ENCODE measurements at places on chromosomes 2 and 18.

- no peaks in the 10 kb centered on the region for H3K27me3 ChIP-seq
- DNase-seq = no peak
- H3K4me3 ChIP-seq = no peak overlapping the region
- no peaks in the 10 kb centered on the region for H3K4me1 ChIP-seq
- H3K36me3 ChIP-seq = no peaks in the 10 kb centered on the region
Measured at GRCh38 chr2:887639-888038, 63.0 kb upstream of the SNTG2 start.

GRCh38 chr2:71550801-71551630 is 97.7 kb downstream of the DYSF start:
- no peak overlapping the region for H3K4me3 ChIP-seq
- H3K36me3 ChIP-seq = no peaks in the 10 kb centered on the region

GRCh38 chr2:148602885-148603561 is 41.5 kb upstream of the EPC2 start:
- H3K27me3 ChIP-seq = no peaks in the 10 kb centered on the region
- no peak overlapping the region for H3K4me3 ChIP-seq
- no peaks in the 10 kb centered on the region for H3K36me3 ChIP-seq
- H3K4me1 ChIP-seq = no peaks in the 10 kb centered on the region
- H3K27ac ChIP-seq = no peak overlapping the region

DNA sequence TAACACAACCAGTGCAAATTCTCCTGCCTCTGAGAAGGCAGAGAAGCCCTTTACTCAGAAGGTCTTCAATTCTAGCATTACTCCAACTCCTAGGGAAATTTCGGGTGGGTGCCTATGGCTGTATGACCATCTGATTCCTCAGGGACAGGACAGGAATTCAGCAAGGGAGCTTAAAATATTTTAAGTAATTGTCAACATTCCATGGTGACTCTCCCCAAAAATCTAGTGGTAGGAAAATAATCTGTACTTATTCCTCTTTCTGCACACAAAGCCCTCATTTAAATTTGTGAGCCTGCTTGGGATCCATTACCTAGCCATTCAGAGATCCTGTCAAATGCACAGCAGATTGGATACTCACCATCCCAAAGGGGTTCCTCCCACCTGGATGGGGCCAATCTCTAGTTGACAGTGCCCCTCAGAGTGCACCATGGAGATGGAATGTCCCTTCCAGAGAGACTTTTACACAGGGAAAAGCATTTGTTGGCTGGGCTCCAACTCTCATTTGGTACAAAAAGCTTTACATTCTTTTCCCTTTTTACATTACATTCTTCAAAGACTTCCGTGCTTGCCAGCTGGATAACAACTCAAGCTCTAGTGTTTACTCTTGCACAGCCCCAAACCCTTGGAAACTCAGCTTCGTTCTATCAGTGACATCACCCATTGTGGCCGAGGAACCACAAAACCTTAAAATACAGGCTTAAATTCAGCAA is 3.1 kb upstream of the TMEM150A start:
- peaks cover 13% of the 10 kb centered on the region for H3K4me1 ChIP-seq
- no peak for DNase-seq
- no peak overlapping the region for H3K27ac ChIP-seq
- H3K4me3 ChIP-seq = no peak overlapping the region

DNA sequence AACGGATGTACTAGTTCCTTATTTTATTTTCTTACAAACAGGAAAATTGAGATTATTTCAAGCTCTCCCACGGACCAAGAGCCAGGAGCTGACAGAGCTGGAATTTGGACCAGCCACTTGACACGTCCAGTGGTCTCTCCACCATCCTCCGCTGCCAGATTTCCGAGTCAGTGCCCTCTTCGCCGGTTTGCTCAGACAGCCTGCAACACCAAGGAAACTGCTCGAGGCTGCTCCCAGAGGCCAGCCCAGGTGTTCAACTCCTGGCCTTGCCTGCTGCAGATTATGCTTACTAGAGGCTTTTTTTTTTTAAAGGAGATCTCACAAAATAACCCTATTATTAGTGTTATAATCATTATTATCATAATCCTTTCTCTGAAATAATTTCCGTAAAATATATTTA is 779.8 kb downstream of the RNF144A start:
- no peak overlapping the region for H3K4me3 ChIP-seq
- no peak overlapping the region for H3K27ac ChIP-seq
- DNase-seq = no peak
- H3K36me3 ChIP-seq = no peaks in the 10 kb centered on the region
- no peaks in the 10 kb centered on the region for H3K4me1 ChIP-seq

DNA sequence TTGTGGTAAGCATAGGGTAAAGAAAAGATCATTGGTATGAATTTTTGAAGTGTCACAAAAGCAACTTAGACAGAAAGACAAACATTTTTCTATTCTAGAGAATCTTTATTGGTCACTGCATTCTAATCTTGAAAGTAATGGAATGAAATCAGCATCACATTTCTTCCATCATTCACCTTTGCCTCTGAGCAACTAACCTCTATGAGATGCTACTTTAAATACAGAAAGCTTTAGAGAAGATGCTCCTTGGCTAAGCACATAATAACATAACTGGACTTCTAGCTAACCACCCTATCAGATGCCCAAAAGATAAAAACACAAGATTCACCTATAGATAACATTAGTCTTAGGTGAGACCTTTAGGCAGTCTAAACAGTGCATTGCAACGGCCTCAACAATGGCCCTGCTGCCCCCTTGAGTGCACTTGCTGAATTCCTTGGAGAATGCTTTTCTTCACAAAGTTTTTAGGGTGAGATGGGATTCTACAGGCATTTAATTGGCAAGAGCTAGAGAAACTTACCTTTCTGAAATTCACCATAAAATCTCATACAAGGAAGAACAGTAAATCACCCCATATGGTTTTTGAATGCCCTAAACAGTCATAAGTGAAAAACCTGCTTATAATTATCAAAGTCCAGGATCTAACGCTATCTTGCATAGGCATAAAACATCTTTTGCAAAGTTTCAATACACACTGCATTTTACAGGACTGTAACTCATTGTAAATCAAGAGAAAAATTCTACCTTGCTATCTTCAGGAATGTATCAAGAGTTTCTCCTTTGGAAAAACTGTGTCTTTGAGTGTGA is 791.3 kb upstream of the CHAC2 start:
- no peak overlapping the region for H3K27ac ChIP-seq
- no peaks in the 10 kb centered on the region for H3K27me3 ChIP-seq
- no peaks in the 10 kb centered on the region for H3K36me3 ChIP-seq
- H3K4me1 ChIP-seq = no peaks in the 10 kb centered on the region
- no peak overlapping the region for H3K4me3 ChIP-seq

GRCh38 chr18:57839942-57840381 is 36.8 kb upstream of the ATP8B1 start:
- H3K27ac ChIP-seq = no peak overlapping the region
- H3K36me3 ChIP-seq = no peaks in the 10 kb centered on the region
- H3K27me3 ChIP-seq = no peaks in the 10 kb centered on the region
- no peaks in the 10 kb centered on the region for H3K4me1 ChIP-seq

DNA sequence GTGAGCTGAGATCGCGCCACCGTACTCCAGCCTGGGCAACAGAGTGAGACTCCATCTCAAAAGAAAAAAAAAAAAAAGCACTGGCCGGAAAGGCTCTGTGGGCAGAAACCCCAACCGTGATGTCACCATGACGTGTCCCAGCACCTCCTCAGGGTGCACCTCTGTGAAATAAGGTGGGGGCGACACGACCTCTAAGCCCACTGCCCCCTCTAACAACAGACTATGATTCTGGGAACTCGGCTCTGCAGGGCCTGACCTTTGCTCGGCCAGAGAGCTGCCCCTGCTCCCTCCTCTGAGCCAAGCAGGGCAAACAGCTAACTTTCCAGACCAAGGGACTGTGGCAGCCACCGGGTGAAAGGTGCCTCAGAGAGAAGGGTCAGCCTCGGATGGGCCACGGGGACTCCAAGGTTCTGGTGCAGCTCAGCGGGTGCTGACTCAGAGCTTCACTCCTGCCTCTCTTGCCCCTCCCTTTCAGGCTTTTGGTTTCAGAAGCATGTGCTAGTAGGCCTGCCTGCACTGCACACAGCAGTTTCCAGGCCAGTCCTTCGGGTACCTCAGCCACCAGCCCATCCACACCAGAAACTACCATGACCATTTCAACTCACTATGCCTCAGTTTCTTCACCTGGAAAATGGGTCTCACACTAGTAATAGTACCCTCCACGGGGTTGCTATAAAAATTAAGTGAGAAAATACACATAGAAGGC is 8.0 kb downstream of the TMBIM1 start:
- no peaks in the 10 kb centered on the region for H3K27me3 ChIP-seq
- H3K27ac ChIP-seq = peak overlapping the region; percentile 99
- peak overlapping the region; percentile 13 for H3K4me3 ChIP-seq
- H3K36me3 ChIP-seq = peaks cover 35% of the 10 kb centered on the region
- peaks cover 60% of the 10 kb centered on the region for H3K4me1 ChIP-seq

DNA sequence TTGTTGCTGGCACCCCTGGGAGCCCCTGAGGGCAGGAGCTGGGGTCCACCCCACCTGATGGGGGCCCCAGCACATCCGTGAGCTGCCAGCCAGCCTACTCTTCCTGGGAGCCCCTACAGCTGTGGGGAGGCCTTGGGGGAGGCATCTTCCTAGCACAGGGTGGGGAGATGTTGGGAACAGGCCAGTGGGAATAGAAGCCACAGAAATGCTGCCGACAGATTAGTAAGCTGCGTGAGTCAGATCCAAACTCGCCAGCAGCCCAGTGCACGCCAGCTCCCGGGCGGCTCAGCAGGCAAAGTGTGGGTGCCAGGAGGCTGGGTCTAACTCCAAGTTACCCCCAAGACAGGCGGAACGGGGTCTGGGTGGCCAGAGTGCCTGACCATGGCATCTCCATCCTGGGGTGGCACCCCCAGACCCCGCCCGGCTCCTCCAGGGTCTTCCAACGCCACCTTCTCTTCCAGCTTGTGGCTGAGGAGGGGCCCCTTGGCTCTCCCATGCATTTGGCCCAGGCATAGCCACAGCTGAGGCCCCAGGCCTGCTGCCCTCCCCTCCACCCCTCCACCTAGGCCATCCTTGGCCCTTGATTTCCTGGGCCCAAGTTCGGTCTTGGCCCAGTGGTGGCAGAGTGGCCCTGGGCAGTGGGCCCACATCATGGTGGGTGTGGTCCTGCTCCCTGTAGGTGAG is 15.3 kb downstream of the CROCC2 start:
- H3K4me3 ChIP-seq = no peak overlapping the region
- no peak overlapping the region for H3K27ac ChIP-seq
- no peaks in the 10 kb centered on the region for H3K27me3 ChIP-seq

GRCh38 chr18:26792661-26793060 is 72.8 kb downstream of the AQP4 start:
- no peak overlapping the region for H3K4me3 ChIP-seq
- no peak for DNase-seq
- no peaks in the 10 kb centered on the region for H3K27me3 ChIP-seq
- no peaks in the 10 kb centered on the region for H3K4me1 ChIP-seq
- no peak overlapping the region for H3K27ac ChIP-seq

DNA sequence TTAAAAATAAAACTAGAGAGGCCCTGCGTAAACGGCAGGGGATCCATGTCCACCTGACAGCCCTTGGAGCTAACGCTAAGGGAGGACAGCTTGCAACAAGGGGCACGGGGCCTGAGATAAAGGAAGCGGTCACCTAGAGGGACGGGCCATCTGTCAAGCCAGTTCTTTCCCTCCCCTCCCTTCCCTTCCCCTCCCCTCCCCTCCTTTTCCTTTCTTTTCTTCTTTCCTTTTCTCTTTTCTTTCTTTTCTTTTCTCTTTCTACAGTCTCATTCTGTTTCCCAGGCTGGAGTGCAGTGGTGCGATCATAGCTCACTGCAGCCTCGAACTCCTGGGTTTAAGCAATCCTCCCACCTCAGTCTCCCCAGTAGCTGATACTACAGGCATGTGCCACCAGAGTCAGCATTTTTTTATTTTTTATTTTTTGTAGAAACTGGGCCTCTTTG is 34.5 kb upstream of the CTAGE1 start:
- no peak overlapping the region for H3K27ac ChIP-seq
- no peaks in the 10 kb centered on the region for H3K27me3 ChIP-seq
- H3K4me1 ChIP-seq = no peaks in the 10 kb centered on the region
- no peaks in the 10 kb centered on the region for H3K36me3 ChIP-seq
- no peak for DNase-seq

- no peak overlapping the region for H3K4me3 ChIP-seq
- no peaks in the 10 kb centered on the region for H3K27me3 ChIP-seq
- no peak overlapping the region for H3K27ac ChIP-seq
- H3K36me3 ChIP-seq = no peaks in the 10 kb centered on the region
- DNase-seq = no peak
Measured at GRCh38 chr18:40810372-40810771, 1144.7 kb upstream of the PIK3C3 start.

DNA sequence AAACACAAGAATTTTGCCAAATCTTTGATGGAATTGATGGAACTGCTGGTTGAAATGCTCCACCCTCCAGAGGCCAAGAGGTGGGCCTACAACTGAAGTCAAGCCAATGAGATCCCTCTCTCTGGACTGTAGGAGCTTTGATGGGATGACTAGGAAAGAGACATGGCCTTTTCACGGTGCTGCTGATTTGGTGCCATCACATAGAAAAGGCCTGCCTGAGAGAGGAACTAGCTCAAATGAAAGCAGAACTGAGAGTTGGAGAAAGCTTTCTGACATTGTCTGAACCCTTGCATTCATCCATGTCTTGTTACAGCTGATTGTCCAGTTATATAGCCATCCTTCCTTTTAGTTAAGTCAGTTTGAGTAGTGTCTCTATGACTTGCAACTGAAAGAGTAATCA is 283.8 kb upstream of the LYPD1 start:
- H3K27ac ChIP-seq = no peak overlapping the region
- no peaks in the 10 kb centered on the region for H3K36me3 ChIP-seq
- H3K4me1 ChIP-seq = no peaks in the 10 kb centered on the region
- H3K4me3 ChIP-seq = no peak overlapping the region

GRCh38 chr18:27606741-27607140 is 421.6 kb upstream of the CHST9 start:
- H3K27me3 ChIP-seq = no peaks in the 10 kb centered on the region
- no peaks in the 10 kb centered on the region for H3K36me3 ChIP-seq
- no peak overlapping the region for H3K27ac ChIP-seq
- no peaks in the 10 kb centered on the region for H3K4me1 ChIP-seq

DNA sequence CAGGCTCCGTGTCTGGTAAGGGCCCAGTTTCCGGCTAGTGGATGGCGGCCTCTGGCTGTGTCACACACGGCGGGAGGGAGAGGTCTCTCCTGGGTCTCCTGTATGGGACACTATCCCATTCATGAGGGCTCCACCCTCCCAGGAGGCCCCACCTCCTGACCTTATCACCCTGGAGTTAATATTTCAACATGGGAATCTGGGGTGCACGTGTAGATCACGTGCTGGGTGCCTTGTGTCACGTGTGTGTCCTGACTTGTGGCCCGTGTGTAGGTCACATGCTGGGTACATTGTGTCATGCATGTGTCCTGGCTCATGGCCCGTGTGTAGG is 9.9 kb downstream of the NEU4 start:
- DNase-seq = no peak
- H3K27me3 ChIP-seq = no peaks in the 10 kb centered on the region
- H3K27ac ChIP-seq = no peak overlapping the region
- H3K36me3 ChIP-seq = no peaks in the 10 kb centered on the region

DNA sequence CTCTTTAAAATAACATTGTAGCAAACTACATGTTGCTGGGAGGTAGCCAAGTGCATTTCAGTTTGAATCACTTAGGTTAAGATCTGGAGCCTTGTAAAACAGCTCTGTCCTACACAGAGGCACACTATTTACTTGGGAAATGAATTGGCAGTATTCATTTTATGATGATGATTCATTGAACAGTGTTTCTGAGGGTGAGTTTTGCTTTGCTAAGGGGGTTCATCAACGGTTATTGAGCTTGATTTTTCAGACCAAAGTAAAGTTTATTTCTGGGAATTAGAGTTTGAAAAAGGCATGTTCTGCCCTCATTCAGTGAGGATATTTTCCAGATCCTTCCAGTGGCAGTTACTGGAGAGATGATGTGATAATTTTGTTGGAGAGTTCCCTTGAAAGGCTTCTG is 55.6 kb downstream of the CCDC85A start:
- no peak overlapping the region for H3K27ac ChIP-seq
- H3K36me3 ChIP-seq = no peaks in the 10 kb centered on the region
- no peaks in the 10 kb centered on the region for H3K27me3 ChIP-seq
- no peak for DNase-seq
- no peak overlapping the region for H3K4me3 ChIP-seq
- no peaks in the 10 kb centered on the region for H3K4me1 ChIP-seq

Data from effector memory CD4-positive, alpha-beta T cell (primary cell).